ENCODE measurements at places on chromosomes 4 and X.

- no peak for DNase-seq
These were observed 89.4 kb upstream of the TLL1 start for GRCh38 chr4:165783626-165784025.

- no peak for DNase-seq
These were observed 13.4 kb upstream of the GTPBP6 start for GRCh38 chrX:331825-332495.

GRCh38 chr4:172104539-172104938 lies 291.3 kb downstream of the GALNTL6 start:
- no peak for DNase-seq

DNA sequence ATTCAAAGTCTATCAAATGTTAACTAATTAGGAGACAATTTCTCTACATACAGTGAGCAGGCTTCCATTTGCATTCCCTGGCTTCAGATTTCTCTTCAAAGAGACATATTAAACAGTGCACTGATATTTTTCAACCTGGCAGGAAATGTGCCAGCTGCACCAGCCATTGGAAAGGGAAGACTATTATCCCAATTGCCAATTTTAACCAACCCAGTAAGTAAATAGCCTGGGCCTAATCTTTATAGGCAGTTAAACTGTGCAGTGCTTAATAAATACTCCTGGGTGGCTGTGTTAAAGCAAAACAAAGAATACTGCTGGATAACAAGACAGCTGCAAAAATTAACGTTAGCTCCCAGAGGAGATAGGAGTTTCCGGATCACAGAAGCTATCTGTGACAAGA lies 111.9 kb upstream of the GALNT7 start:
- peak; percentile 81 for DNase-seq

DNA sequence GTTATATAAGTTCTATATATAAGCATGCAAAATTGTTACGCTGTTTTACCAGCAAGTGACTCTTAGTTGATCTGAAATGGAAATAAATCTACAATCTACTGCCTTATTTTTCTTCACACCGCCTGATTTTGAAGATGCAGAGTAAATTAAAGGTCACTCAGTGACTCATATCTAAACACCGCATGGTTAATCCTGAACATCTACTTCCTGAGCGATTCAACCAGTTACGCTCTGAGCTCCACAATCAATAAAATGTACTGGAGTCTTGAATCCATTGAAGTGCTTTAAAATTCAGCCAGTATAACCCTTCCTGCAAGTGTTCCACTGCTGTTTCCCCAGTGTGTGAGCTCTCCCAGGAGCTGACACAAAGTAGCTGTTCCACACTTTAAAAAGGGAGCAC lies 192.8 kb downstream of the SLC7A11 start:
- DNase-seq: no peak

- no peak for DNase-seq
These were observed 351.9 kb downstream of the PCDH18 start for GRCh38 chr4:137180349-137180748.

- no peak for DNase-seq
These were observed 8.7 kb downstream of the AVPR2 start for GRCh38 chrX:153913211-153913610.

DNA sequence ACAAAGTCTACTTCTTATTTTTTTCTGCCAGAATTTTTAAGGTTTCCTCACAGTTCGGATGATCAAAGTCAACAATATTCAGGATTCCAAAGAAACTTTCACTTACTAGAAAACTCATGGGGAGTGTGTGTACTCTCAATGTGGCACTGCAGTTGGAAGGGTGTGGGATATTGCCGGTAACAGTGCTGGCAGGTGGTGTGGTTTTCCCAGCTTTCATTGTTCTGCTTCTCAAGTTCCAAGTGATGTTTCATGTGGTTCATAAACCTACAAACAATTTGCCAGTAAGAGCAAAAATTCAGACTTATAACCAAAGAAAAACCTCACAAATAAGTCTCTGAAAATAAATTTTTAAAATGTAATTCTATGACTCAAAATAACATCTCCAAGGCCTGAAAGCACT lies 39.8 kb downstream of the ZNF280C start:
- DNase-seq: no peak

- DNase-seq: peak; percentile 33
These were observed 153.9 kb downstream of the KDR start for GRCh38 chr4:54971474-54971950.

- DNase-seq: no peak
These were observed 104.5 kb downstream of the SHISA3 start for GRCh38 chr4:42501624-42502401.

DNA sequence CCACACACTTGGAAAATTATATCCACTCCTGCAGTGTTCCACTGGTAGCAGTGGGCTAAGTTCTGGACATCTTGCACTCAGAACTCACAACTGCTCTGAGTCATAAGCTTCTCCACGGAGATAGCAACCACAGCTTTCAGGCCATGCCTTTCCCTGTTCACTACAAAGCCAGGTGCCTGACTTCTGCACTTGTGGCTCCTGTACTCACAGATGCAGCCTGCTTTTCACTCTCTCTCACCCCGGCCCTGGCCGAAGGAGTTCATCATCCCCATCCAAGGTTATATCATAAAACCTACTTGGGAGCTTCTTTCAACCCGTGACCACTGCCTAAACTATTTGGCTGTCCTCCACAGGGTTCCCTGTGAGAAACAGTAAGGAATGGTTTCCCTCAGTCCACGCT lies 999.4 kb downstream of the GLUD2 start:
- DNase-seq: no peak

GRCh38 chr4:119116021-119116420 lies 19.6 kb upstream of the MYOZ2 start:
- DNase-seq: no peak

- no peak for DNase-seq
These were observed 165.0 kb downstream of the SPIN4 start for GRCh38 chrX:63186137-63186536.

- no peak for DNase-seq
These were observed 938.0 kb downstream of the NLGN4X start for GRCh38 chrX:5290635-5291034.

DNA sequence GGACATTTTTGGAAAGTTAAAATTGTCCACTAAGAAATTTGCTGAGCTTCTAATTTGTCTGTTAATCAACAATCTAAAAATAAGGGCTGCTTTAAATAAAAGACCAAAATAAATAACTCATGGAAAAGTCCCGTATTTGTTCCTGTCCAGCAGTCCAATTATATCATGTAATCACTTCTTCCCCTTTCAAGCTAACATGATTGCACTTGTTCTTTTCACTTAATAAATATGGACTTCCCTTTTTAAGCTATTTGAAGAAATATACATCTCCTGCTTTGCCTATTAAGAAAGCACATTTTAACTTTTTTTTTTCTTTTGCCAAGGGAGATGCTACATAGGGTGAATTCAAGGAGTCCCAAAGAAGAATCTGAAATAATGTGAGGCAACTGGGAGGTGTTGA lies 55.6 kb upstream of the FRAS1 start:
- DNase-seq: no peak

Measured in NCI-H1417 treated with DMSO at 0.1 percent for 48 hours (cell line).